ENCODE measurements at places on chromosomes 5 and 9.

DNA sequence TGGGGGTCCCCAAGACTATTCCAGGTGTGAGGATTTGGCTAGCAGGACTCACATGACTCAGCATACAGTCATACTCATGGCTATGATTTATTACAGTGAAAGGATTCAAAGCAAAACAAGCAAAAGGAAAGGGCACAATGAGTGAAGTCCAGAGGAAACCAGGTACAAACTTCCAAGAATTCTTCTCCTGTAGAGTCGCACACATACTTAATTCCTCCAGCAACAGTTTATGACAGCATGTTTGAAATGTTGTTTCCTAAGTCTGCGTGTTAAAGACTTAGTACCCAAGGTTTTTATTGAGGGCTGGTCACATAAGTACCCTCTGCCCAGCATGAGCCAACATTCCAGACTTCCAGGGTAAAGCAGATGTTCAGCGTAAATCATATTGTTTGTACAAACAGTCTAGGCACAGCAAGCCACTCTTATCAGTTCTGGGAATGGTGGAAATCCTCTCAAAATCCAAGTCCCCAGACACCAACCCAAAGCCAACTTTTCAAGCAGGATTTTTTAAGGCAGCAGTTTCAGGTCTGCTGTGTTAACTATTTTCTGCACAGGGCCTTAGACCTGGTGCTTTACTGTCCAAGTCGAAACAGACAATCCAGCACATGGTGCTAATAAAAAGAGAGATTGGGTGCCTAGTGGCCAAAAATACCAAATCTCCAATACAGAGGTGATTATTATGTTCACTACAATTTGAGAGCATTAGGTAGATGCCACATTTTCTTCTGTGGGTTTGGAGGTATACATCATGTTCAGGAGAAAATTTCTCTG is 18.6 kb upstream of the RICTOR start:
- H3K27me3 ChIP-seq, result peaks cover 22% of the 10 kb centered on the region
- H3K36me3 ChIP-seq, result no peaks in the 10 kb centered on the region
- DNase-seq, result no peak
- no peak overlapping the region for H3K27ac ChIP-seq

GRCh38 chr5:138536665-138537315 is 6.2 kb downstream of the ETF1 start:
- no peak for DNase-seq
- H3K27ac ChIP-seq, result no peak overlapping the region
- peaks cover 53% of the 10 kb centered on the region for H3K4me1 ChIP-seq
- no peak overlapping the region for H3K4me3 ChIP-seq
- H3K27me3 ChIP-seq, result no peaks in the 10 kb centered on the region

- no peaks in the 10 kb centered on the region for H3K4me1 ChIP-seq
- DNase-seq, result no peak
- no peaks in the 10 kb centered on the region for H3K27me3 ChIP-seq
- H3K36me3 ChIP-seq, result no peaks in the 10 kb centered on the region
- H3K27ac ChIP-seq, result no peak overlapping the region
- H3K4me3 ChIP-seq, result no peak overlapping the region
Measured at GRCh38 chr5:44331471-44332050, 57.7 kb downstream of the FGF10 start.

- no peaks in the 10 kb centered on the region for H3K4me1 ChIP-seq
- no peak overlapping the region for H3K4me3 ChIP-seq
- no peak for DNase-seq
- no peaks in the 10 kb centered on the region for H3K36me3 ChIP-seq
- H3K27ac ChIP-seq, result no peak overlapping the region
- no peaks in the 10 kb centered on the region for H3K27me3 ChIP-seq
Measured at GRCh38 chr5:67900514-67900913, 315.0 kb upstream of the PIK3R1 start.

GRCh38 chr5:22596404-22596970 is 256.7 kb downstream of the CDH12 start:
- no peak for DNase-seq
- no peaks in the 10 kb centered on the region for H3K36me3 ChIP-seq

DNA sequence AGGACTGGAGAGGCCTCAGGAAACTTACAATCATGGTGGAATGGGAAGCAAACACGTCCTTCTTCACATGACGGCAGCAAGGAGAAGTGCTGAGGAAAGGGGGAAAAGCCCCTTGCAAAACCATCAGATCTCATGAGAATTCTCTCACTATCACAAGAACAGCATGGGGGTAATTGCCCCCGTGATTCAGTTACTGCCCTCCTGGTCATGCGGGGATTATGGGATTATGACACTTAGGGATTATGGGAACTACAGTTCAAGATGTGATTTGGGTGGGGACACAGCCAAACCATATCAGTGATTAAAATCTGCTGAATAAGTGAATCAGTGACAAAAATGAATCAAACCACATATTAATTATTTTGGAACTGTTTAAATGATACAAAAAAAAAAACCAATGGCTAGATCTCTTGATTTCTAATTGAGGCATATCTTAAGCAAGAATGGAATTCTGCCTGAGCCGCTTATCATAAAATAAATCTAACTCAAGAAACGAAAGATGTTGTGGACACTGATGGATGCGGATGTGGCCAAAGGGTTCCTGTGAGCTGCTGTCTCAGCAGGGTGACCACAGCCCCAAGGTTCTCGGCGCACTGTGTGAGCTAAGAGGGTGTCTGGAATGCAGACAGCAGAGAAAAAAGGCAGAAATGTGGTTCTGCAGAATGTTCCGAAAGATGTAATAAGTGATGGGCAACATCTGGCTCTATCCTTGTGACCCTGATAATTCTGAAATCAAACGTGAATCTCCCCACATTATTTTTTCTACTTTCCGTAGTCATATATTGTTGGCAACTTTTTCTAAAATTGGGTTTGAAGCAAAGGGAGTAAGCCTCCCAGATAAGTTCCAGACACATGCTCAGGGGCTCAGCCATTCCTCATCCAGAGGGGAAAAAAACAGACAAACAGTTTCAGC is 107.2 kb upstream of the ICE1 start:
- DNase-seq, result no peak
- no peaks in the 10 kb centered on the region for H3K36me3 ChIP-seq
- H3K4me3 ChIP-seq, result no peak overlapping the region
